NCI-H2081 treated with DMSO at 0.1 percent for 48 hours (cell line): ENCODE measurements at places on chromosomes 4 and X.

DNA sequence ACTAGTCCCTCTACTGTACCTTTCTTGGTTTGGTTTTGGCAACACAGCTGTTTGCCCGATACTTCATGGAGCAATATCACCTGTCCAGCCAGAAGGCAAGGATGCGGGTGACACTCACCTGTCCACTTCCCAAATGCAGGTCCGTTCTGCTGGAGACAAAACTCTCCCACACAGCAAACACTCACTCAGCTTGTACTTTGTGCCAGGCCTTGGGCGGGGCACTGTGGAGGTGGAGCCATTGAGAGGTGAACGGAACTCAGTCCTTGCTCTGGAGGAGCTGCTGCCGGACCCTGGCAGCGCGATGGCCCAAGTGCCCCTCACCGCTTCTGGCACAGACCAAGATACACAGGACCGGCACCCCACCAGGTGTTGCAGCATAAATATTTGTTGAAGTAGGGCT lies 15.3 kb upstream of the HMGB3 start:
- no peak for DNase-seq

DNA sequence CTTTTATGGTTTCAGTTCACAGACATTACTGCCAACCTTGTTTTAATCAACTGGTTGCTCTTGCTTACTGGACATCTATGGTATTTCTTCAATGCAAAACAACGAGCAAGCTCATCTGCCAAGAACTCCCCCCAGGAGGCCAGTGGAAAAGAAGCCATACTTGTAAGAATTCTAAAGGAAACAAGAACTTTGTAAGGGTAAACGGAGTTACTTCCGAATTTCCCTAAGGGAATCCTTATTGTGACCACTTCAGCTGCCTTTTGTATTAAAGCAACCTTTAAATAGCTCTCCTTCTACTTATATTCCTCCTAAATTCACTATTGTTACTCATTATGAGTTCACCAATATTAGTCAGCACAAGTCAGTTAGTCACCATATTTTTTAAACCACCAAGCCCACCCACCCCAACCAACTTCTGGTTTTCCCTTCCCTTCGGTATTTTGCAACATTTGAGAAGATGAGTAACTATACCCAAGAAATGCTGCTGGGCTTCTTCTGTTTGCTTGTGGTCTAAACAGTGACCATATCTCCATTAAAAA lies 602.8 kb upstream of the DIPK2B start:
- no peak for DNase-seq

GRCh38 chrX:8629871-8630270 lies 102.1 kb downstream of the ANOS1 start:
- no peak for DNase-seq

GRCh38 chr4:40165916-40166315 lies 30.9 kb upstream of the RHOH start:
- DNase-seq, result no peak

GRCh38 chrX:10949541-10949940 lies 161.6 kb upstream of the HCCS start:
- DNase-seq, result no peak

DNA sequence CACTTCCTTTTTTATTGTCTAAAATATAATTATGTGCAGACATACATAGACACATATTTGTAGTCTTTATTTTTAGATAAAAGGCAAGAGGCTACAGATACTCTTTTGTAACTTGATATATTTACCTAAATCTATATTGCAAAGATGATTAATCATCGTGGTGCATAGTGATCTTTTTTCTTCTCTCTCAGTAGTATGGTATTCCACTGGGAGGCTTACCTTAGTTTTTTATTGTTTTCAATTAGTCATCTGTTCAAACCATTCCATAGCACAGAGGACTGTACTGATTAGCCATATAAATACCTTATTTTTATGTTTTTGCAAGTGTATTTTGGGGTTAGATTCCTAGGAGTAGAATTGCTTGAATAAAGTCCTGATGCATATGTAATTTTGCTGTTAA lies 619.7 kb downstream of the GRXCR1 start:
- no peak for DNase-seq

- DNase-seq, result no peak
Measured at GRCh38 chrX:77061545-77061944, 385.6 kb upstream of the FGF16 start.

GRCh38 chr4:139243448-139244365 lies 36.3 kb downstream of the MGARP start:
- DNase-seq, result no peak

GRCh38 chr4:179182741-179183140 lies 1740.5 kb upstream of the AGA start:
- DNase-seq, result no peak

- DNase-seq, result no peak
Measured at GRCh38 chr4:8862800-8863685, 8.6 kb downstream of the HMX1 start.

DNA sequence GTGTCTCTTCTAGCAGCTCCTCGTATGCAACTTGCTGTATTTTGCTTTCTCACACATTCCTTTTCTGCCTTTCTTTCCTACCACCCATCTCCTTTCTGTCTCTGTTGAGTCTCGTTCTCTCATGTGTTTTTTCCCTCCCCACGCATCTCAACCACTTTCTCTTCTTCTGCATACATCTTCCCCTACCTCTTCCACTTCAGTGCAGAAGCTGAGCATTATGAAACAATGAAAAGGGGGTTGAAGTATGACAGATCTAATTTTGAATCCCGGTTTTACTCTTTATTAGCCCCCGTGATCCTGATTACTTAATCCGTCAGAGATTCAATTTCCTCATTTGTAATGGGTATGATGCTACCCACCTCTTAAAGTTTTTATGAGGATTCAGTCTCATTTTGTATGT lies 7.3 kb downstream of the FAM241A start:
- no peak for DNase-seq

DNA sequence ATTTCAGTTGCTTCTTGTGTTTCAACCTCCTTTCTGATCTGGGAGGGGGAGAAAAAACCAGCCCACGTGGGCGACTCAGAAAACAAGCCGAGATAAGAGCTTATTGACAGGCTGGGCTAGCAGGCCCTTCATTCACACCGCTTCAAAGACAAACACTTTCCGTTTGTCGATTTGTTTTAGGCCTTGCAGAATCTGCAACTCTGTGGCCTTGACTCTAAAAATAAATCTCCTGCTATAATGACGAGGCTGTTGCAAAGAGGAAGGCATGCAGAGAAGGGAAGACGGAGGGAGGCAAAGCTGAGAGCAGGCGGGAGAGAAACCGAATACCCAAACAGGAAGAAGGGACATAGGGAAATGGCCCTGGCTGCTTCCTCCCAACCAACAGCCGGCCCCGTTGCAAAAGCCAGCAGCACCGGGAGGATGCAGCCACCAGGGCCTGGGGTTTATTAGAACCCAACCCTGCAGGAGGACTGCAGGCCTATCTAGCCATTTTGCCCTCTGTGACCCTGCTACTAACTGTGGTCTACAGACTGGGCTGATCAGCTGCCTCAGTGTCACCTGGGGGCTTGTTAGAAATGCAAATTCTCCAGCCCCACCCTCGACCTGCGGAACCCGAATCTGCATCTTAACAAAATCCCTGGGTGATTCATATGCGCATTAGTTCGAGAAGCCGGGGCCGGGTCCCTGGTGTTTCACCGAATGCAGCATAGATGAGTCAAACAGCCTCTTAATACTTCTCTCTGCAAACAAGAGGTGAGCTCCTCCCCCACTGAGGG lies 325.5 kb downstream of the BCOR start:
- DNase-seq, result no peak

DNA sequence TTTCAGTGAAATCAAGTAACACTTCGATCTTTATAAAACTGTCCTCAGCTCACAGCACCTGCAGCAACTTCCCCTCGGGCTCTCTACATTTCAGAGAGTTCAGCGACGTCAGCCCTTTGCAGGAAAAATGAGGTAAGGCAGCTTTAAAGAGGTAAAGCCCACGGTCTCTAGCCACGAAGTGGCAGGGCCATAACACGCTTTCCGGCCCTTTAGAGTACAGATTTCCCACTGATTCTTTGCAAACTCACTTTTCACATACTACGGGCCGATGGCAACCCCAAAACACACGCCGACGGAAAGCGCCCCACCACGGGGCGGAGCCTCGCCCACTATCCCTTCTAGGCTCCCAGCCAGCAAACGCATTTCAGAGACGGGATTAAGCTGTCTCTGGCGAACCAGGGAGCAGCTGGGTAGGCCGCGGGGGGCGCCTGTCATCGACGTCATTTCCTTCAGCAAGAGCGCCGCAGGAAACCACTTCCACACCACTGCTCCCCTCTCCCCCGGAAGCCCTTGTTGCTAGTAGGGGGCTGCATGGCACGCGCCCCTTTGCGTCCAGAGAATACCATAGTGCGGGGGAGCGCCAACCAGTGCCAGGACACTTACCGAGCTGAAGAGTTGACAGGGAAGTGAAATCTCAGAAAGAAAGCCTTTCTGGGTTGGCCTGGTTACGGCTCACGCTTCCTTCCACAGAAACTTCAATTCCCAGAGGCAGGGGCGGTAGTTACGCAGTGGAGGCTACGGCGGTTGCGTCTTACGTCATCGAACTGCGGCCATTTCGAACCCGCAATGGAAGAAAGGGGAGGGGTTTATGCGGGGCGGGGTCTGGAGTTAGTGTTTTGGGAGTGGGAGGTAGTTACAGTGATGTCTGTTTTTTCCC lies at the start of gene TRMT10A:
Gene TRMT10A, minus strand, starts transcription at position 730 of the 877 bp plus-strand sequence. CDS start 4,701 bp downstream, outside the sequence.
- DNase-seq, result peak; percentile 72

DNA sequence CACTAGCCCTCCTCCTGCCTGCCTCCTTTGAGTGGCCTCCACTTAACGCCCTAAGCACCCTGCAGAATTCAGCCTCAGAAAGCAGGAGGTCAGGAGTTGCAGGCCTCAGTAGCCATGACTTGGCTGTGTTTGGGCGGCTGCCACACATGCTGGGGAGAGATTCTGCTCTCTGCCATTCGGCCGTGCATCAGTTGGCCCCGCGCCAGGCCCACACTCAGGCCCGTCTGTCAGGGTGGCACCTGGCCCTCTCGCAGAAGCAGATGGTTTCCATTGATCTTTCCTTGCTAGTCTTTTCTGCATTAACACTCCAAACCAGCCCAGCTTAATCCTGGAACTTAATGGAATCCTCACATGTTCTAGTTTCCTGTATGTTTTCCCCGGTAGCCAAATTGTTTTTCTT lies 30.7 kb upstream of the ATP6AP2 start:
- peak; percentile 3 for DNase-seq

DNA sequence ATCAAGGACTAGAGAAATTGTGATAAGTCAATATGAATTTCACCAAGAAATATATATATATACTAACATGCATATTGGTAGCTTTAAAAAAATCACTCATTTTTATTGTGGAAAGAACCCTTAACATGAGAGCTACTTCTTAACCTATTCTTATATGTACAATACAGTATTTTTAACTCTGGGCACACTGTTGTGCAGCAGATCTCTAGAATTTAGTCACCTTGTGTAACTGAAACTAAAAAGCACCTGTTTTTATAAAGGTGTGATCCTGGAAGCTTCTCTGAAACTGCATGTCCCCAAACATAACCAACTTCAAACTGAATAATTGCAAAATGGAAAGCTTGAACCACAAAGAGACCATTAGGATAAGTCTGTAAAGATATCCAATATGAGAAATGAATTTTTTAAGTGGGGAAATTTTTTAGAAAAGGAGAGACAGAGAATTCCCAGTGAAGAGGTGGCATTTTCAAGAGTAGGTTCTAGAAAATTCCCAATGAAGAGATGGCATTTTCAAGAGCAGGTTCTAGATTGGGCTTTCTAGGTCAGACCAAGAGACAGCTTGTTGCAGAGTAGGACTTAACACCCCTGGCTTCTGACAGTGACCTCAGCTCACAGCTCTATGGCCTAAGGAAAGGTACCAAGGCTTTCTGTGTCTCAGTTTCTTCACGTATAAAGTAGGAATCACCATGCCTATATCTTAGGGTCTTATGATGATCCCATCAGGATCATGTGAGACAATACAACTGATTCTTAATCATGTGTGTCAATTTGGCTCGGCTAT lies 22.0 kb upstream of the PPARGC1A start:
- DNase-seq, result no peak

GRCh38 chr4:53511014-53511413 lies 80.3 kb downstream of the LNX1 start:
- peak; percentile 68 for DNase-seq

GRCh38 chr4:150768497-150768896 lies 186.5 kb downstream of the MAB21L2 start:
- DNase-seq, result no peak

DNA sequence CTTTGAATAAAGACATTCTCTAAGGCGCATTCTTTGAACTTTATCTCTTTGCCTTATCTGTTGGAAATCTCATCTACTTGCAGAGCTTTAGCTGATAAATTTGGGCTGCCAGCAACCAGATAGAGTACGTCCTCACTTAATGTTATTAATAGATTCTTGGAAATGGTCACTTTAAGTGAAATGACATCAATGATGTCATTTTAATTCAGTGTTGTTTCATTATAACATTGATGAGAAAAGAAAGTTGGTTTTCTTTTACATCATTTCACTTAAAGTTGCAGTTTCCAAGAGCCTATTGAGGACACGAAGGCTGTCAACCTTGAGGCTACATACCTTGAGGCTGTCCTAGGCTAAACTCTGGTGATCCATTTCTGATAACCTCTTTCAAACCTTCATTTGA lies 9.3 kb downstream of the TMEM165 start:
- DNase-seq, result no peak

GRCh38 chr4:1094336-1094690 lies 19.1 kb downstream of the RNF212 start:
- DNase-seq, result no peak

DNA sequence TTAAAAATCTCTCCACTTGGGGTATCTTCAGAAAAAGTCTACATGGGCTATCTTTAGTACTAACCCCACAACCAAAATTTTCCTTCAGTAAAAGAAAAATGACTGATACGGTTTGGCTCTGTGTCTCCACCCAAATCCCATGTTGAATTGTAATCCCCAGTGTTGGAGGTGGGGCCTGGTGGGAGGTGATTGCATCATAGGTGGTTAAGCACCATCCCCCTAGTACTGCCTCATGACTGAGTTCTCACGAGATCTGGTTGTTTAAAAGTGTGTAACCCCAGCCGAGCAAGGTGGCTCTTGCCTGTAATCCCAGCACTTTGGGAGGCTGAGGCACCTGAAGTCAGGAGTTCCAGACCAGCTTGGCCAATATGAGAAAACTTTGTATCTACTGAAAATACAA lies 66.8 kb downstream of the USP46 start:
- DNase-seq, result no peak

DNA sequence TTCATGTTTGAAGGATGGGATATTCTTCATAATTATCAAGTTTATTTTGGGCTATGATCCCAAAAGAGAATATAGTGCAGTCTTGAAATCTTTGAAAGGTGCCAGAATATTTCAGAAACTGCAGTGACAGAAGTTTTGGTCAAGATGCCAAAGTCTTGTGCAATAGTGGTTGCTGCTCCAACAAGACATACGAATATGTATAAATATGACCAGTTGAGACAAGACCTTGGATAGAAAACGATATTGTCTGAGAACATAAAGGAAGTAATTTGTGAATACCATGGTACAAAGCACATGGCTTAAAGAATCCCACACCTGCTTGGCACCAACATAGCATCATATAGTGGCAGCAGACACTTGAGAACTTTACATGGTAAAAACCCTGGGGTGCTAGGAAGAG lies 48.6 kb upstream of the AMELX start:
- no peak for DNase-seq

- DNase-seq, result no peak
Measured at GRCh38 chrX:74431797-74432196, 10.5 kb downstream of the SLC16A2 start.

GRCh38 chrX:147679356-147680005 lies 232.2 kb upstream of the FMR1 start:
- DNase-seq, result no peak
